ENCODE measurements at places on chromosomes 2 and 18.

DNA sequence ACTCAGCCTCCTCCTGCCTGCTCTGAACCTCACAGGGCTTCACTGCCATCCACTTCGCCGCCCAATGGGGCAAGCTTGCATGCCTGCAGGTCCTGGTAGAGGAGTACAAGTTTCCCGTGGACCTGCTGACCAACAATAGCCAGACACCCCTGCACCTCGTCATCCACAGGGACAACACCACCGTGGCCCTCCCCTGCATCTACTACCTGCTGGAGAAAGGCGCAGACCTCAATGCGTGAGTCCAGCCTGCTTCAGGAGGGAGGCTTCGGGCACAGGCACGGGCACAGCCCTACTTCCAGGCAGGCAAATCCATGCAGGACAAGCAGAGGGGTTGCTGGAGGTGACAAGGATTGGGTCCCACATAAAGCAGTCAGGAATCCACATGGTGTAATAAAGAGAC, 1.2 kb downstream of the ANKRD53 start:
- no peak for DNase-seq

- no peak for DNase-seq
Measured at GRCh38 chr2:227377467-227378351, 1.4 kb downstream of the TM4SF20 start.

GRCh38 chr2:214550786-214551185, 139.9 kb downstream of the VWC2L start:
- no peak for DNase-seq

GRCh38 chr2:200533754-200534153, 7.7 kb downstream of the SGO2 start:
- no peak for DNase-seq

GRCh38 chr2:23618794-23619530, 234.0 kb downstream of the KLHL29 start:
- DNase-seq = no peak

DNA sequence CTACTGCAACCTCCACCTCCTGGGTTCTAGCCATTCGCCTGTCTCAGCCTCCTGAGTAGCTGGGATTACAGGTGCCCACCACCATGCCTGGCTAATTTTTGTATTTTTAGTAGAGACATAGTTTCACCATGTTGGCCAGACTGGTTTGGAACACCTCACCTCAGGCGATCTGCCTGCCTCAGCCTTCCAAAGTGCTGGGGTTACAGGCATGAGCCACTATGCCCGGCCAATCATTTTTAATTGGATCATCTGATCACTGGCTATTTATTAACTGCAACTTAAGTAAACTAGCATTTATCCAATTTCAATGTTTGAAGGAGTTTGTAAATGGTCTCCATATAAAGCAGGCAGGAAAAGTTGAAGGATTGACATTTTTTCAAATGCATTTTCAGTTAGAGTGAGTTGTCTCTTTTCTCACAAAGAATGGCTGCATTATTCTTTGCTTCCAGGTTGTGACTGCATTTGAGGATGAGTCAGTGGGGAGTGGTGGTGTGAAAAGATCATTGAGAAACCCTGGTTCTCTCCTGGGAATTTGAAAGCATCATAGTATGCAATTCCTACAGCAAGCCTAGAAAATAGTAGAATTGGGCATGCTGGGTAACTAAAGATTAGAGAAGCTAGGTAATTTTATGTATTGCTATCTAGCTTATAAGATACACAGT, 431.1 kb upstream of the ZEB2 start:
- no peak for DNase-seq

GRCh38 chr2:164644036-164644700, 22.9 kb upstream of the GRB14 start:
- no peak for DNase-seq

DNA sequence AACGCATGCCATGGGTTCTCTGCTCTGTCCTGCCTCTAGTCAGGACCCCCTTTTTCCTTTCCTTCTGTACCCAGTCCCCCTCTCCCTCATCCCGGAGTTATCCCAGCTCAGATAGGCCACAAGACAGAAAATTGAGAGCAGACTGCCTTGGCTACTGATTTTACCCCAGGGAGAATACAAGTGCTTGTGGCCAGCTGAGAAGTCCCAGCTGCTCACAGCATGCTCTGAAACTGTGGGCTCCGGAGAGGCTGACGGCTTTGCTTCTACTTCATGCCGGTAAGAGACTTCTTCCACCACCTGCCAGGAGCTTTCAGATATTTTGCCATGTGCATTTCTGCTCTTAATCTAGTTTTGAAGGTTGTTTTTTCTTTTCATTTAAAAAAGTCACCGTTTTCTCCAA, 20.0 kb upstream of the SIX2 start:
- no peak for DNase-seq
